ENCODE measurements at places on chromosomes 11 and 22. TPM values are rescaled to one million over a fixed set of nuclear protein-coding genes. Genes with fewer than 3 reads are reported as not detected.
A peak's percentile ranks its signal among the peaks of the same experiment; 100 is the strongest.

The TAF1D gene
- total RNA-seq, result 114 TPM

The SLC22A6 gene
- total RNA-seq, result not detected

The OR8G1 gene
- not detected for total RNA-seq

The TPBGL gene
- total RNA-seq, result not detected

The DRD4 gene
- total RNA-seq, result 0.34 TPM

The LRRC74B gene
- total RNA-seq, result 0.13 TPM

The YPEL4 gene
- not detected for total RNA-seq

The CYP2D6 gene
- total RNA-seq, result 2.6 TPM

The AQP11 gene
- total RNA-seq, result 7.5 TPM

The TEX54 gene
- total RNA-seq, result 0.61 TPM

The SIAE gene
- total RNA-seq, result 6.9 TPM

The SLC22A8 gene
- not detected for total RNA-seq

The ANGPTL5 gene
- total RNA-seq, result not detected

The HPX gene
- total RNA-seq, result 0.25 TPM

DNA sequence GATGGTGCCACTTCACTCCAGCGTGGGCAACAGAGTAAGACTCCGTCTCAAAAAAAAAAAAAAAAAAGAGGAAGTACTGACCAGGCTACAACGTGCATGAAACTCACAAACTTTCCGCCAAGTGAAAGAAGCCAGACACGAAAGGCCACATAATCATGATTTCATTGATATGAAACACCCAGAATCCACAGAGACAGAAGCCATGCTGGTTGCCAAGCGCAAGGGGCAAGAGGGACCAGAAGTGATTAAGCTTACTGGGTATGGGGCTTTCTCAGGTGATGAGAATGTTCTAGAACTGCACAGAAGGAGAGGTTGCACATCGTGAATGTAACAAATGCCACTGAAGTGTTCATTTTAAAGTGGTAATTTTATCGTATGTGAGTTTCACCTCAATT lies 60.9 kb downstream of the CELSR1 start:
- DNase-seq, result no peak

- DNase-seq, result no peak
Observed at GRCh38 chr22:50215297-50216054, 14.7 kb downstream of the SELENOO start.

DNA sequence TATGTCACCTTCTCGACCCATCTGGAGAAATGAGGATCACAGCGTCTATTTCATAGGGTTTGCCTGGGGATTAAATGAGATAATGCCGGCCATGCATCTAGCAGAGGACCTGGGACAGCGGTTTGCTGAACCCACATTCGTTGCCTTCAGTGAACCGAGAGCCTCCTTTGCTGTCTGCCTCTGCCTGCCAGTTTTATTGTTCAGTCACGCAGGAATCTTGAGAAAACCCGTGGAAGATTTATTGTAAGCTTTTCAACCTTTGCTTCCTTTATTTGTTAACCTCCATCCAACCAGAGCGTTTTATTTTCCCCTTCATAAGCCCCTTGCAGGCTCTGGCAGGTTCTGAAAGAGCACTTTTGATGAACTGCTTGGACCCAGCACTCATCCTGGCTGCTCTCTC lies 202.3 kb upstream of the SYN3 start:
- DNase-seq, result no peak

- DNase-seq, result peak; percentile 53
Observed at GRCh38 chr11:62546929-62547625, 471 bp upstream of the AHNAK start.

DNA sequence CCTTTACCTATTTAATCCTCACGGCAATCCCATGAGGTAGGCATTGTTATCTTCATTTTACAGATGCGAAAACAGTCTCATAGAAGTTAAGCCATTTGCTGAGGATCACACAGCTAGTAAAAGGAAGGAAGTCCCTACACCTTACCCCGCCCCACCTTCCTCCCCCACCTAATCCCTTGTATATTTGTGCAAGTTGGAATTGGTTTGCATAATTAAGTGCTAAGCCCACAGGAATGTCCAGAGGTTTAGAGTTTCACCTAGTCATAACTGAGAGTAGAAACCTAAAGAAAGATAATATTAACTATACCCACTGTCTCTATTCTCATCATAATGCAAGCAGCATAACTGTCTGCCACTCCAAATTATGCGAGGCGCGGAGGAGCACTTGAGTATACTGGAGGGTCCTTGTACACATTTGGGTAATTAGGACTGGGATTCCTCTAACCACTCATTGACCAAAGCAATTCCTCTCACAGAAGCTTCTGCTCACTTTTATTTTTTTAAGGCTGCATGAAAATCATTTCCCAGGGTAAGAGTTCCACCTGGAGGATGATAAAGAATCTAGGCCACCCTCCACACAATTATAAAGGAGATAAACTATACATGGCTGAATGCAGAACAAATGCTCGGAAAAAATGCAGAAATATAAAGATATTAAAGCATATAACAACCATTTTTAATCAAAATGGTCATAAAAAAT lies 199.9 kb downstream of the FAM181B start:
- no peak for DNase-seq

- DNase-seq, result no peak
Observed at GRCh38 chr11:15745266-15745665, 611.1 kb downstream of the SOX6 start.

DNA sequence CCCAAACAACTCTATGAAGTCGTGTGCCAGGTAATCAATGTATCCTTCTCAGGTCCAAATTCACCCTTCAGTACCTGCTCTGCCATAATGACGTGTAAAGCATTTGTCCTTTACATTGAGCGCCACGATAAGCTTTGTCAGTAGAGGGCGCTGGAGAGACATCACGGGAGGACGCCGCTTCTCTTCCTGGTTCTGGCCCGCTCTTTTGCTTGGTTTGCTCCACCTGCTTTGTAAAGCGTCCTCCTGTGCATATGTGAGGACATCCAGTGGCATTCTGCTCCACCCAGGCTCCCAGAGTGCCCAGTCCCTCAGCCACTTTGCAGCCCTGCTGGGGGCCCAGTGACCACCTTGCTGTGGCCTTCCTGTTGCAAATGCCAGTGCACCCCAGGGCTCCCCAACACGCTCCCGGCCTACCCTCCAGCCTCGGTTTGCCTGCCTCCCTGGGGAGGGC lies 61.1 kb downstream of the WT1 start:
- peak; percentile 50 for DNase-seq

GRCh38 chr11:107799218-107799859 lies 59.2 kb downstream of the SLC35F2 start:
- DNase-seq, result peak; percentile 80

DNA sequence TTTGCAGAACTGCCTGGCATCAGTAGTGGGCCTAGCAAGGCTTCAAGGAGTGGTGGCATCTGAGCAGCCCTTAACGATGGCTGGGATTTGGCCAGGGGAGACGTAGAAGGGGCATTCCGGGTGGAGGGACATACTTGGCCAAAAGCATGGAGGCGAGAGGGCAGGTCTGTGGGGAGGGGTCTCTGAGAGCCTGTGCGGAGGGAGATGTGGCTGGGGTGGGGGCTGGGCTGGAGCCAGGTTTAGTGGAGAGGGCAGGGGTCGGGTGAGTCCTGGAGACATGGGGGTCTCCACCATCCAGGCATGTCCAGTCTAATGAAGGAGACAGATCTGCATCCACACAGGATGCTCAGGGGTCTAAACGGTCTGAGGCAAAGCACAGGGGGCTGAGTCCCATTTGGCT lies 34.4 kb upstream of the WNT11 start:
- no peak for DNase-seq

- no peak for DNase-seq
Observed at GRCh38 chr11:79236541-79236971, 204.3 kb downstream of the TENM4 start.

- DNase-seq, result no peak
Observed at GRCh38 chr11:121763526-121763925, 310.8 kb upstream of the SORL1-AS1 start.

DNA sequence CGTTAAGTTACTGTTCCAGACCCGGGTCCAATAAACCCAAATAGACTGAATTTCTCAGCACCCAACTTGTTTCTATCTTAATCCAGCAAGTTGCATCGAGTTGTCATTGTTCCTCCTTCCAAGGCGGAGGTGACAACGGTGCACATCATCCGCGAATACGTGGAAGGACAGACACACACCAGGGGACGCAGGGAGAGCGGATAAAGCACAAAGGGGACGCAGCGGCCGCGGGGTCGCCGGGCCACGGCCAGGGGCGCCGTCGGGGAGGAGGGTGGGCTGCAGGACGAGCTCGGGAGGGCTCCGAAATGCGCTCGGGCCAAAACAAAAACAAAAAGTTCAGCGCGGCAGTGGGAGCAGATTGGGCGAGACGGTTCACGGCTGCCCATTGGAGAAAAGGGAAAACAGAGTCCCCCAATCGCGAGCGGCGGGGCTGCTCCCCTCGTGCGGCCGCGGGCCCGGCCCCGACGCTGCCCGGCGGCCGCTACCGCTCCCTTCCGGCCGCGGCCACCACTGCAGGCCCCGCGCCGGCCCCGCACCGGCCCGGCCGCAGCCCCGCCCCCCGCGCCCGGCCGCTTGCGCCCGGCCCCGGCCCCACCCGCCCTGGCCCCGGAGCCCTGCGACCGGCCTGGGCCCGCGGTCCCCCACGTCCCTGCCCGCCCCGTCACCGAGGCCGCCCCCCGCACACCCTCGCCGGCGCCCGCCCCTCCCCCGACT lies 518 bp downstream of the KMT5B start:
- DNase-seq, result peak; percentile 76

- DNase-seq, result peak; percentile 90
Observed at GRCh38 chr11:34468209-34468841, 29.6 kb downstream of the CAT start.

DNA sequence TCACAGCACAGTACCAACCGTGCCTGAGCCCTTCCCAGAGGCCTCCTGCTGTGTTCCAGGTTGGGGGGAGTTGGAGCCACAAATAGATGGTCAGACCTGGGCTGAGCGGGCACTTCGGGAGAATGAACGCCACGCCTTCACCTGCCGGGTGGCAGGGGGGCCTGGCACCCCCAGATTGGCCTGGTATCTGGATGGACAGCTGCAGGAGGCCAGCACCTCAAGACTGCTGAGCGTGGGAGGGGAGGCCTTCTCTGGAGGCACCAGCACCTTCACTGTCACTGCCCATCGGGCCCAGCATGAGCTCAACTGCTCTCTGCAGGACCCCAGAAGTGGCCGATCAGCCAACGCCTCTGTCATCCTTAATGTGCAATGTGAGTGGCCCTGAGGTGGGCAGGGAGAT lies 1.1 kb downstream of the TMEM25 start:
- no peak for DNase-seq

GRCh38 chr22:48499456-48500425 lies 1327.9 kb downstream of the BRD1 start:
- no peak for DNase-seq

- no peak for DNase-seq
Observed at GRCh38 chr11:69201066-69201365, 45.3 kb downstream of the SMIM38 start.

GRCh38 chr11:42021911-42022310 lies 562.5 kb upstream of the LRRC4C start:
- DNase-seq, result no peak

- no peak for DNase-seq
Observed at GRCh38 chr11:125275905-125276618, 111.5 kb downstream of the PKNOX2 start.

- peak; percentile 82 for DNase-seq
Observed at GRCh38 chr11:32706985-32707741, 87.3 kb downstream of the CCDC73 start.

DNA sequence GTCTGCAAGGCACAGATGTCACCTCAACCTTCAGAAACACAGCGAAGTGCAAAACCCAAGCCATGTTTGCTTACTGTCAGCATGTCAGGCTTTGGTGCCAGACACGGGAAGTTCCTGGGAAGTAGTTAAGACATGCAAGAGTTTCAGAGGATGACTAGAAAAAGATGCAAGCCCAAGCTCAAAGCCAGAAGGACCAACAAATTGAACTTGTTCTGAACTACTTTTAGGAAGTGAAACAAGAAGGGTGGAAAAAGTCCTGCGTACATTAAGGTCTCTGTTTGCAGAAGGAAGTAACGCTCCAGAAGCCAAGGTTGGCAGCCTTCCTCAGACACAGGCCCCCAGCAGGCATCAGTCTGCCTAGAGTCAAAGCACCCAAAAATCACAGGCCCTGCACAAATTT lies 2.6 kb downstream of the AP1B1 start:
- no peak for DNase-seq

DNA sequence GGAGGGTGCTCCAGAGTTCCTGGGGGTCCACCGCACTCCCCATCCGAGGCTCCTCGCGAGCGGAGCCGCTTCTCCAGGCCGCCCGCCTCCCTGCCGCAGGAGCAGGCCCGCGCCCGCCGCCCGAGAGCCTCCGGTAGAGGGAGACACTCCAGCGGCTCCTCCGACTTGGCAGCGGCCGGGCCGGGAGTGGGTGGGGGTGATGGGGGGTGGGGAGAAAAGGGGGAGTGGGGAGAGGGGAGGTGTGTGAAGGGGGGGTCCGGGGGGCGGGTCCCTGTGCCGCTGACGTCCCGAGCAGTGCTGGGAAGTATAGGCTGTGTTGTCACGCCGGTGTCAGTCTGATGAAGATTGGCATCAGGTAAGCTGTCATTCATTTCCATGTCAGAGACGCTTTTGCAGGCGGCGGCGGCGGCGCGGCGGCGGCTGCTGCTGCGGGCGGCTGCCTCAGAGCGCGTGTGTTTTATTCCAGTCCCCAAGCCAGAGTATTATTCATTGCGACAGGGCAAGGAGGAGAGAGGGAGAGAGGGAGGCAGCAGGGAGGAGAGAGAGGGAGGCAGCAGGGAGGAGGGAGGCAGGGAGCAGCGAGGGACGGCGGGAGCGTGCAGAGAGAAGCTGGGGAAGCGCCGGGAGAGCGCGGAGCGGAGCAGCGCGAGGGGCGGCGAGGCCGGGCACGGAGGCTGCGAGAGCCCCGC lies at the start of gene PKNOX2:
PKNOX2 (plus strand) TSS at position 330 of the 689 bp plus-strand sequence. CDS start 186,555 bp downstream, outside the sequence.
- DNase-seq, result peak; percentile 24

DNA sequence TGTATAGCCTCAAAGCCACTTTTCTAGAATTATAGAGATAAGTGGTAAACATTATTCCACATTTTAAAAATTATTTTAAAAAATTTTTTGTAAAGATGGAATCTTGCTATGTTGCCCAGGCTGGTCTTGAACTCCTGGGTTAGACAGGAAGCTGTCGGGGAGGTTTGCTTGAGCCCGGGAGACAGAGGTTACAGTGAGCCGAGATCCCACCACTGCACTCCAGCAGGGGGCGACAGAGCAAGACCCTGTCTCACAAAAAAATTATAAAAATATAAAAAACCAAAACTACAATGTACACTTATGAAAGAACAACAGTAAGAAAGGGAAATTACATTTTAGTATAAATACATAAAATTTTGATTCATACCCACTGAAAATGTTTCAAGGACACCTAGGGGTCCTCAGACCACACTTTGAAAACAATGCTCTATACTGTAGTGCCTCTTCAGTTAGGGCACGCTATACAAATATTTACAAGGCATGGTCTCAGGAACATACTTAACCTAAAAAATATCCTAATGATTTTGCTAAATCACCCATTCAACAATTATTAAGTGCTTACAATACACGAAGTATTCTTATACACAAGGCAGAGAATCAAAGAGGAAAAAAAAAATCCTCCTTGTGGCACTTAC lies 111.2 kb downstream of the MRTFA start:
- DNase-seq, result peak; percentile 21
